ENCODE measurements at places on chromosomes 6 and 20.

GRCh38 chr20:41507851-41508250, 110.3 kb downstream of the CHD6 start:
- DNase-seq = no peak

- no peak for DNase-seq
Observed at GRCh38 chr6:7112741-7113313, 5.1 kb downstream of the RREB1 start.

GRCh38 chr20:62301111-62301668, 1.6 kb upstream of the ADRM1 start:
- no peak for DNase-seq

- DNase-seq = no peak
Observed at GRCh38 chr6:157215717-157216116, 107.6 kb downstream of the TMEM242 start.

- peak; percentile 96 for DNase-seq
Observed at GRCh38 chr6:82842721-82843120, 222.9 kb downstream of the UBE3D start.

GRCh38 chr20:17688965-17689364, 6.9 kb upstream of the RRBP1 start:
- DNase-seq = no peak

GRCh38 chr20:6381887-6382286, 259.1 kb upstream of the FERMT1 start:
- no peak for DNase-seq

- no peak for DNase-seq
Observed at GRCh38 chr6:56047931-56048540, 172.6 kb upstream of the BMP5 start.

GRCh38 chr20:46311039-46311650, 2.8 kb upstream of the CDH22 start:
- DNase-seq = peak; percentile 17

DNA sequence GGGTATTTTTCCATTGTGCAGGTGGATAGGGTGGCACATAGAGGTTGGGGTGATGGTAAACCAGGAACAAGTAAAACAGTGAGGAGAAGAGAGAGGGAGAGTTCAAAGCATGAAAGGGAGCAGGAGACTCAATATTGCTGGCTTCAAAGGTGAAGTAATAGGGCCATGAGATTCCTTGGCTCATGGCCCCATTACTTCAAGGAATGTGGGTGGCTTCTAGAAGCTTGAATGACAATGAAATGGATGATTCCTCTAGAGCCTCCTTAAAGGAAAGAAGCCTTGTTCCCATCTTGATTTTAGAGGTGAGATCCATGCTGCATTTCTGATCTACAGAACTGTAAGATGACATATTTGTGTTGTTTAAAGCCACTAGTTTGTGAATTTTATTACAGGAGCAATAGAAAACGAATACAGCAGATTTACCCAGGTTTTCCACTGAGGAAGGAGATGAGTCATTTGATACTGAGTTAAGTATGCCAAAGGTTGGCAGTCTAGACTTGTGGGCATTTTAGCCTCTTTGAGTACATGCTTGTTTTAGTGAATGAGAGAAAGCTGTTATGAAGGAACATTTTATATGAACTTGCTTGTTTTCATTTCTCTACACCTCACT, 110.4 kb downstream of the PLCB4 start:
- peak; percentile 48 for DNase-seq

DNA sequence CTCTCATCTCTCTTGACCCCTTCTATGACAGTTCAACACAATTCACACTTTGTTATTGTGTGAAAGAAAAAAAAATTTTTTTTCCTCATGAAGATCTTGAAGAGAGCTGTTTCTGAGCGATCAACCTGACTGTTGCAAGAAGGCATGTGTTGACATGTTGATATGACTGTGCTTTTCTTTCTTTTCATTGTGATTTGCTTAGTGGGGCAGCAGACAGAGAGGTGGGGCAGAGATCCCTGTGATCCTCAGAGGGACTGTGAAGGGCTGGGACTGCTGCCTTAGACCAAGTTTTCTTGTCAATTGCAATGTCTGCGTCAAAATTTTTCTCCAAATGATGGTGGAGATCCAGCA, 70.8 kb upstream of the IYD start:
- DNase-seq = no peak

DNA sequence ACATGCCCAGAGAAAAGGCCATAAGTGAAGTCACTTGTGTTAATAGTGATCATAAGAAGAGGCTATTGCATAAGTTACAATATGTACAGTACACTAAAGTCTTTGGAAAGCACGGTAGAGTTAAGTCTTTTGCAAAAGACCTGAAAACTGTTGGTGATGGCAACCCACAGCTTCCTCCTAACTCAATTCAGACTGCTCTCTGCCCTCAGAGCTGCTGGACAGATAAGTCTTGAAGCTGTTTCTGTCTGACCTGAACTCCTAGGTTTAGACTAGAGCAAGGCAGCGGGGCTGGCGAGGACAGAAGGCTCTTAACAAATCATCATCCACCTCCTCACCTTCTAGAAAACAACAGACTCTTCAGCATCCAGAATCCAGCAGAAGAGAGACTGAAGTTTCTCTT, 125.4 kb downstream of the CD24 start:
- no peak for DNase-seq

DNA sequence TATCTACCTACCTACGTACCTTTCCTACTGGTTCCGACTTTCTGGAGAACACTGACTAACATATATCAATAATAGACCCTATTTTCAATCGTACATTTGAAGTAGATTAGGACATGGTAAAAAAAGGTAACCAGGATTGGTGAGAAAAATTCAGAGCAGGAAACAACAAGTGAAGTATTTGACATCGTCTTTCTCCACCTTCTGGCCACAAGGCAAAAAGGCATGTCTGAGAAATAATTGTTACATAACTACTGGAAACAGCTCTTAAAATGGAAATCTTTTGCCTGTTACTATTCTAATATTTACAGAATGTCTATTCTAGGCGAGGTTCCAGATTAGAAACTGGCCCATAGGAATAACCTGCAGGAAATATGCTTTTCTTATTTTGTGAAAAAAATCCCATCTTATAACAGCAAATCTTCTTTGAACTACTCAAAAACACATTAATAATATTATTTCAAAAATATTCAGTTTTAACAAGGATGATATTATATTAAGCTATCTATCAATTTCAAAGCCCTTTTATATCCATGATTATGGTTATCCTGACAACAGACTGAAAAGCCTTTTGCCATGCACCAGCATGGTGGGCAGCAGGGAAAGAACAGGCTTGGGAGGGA, 80.8 kb downstream of the RCAN2 start:
- peak; percentile 2 for DNase-seq

DNA sequence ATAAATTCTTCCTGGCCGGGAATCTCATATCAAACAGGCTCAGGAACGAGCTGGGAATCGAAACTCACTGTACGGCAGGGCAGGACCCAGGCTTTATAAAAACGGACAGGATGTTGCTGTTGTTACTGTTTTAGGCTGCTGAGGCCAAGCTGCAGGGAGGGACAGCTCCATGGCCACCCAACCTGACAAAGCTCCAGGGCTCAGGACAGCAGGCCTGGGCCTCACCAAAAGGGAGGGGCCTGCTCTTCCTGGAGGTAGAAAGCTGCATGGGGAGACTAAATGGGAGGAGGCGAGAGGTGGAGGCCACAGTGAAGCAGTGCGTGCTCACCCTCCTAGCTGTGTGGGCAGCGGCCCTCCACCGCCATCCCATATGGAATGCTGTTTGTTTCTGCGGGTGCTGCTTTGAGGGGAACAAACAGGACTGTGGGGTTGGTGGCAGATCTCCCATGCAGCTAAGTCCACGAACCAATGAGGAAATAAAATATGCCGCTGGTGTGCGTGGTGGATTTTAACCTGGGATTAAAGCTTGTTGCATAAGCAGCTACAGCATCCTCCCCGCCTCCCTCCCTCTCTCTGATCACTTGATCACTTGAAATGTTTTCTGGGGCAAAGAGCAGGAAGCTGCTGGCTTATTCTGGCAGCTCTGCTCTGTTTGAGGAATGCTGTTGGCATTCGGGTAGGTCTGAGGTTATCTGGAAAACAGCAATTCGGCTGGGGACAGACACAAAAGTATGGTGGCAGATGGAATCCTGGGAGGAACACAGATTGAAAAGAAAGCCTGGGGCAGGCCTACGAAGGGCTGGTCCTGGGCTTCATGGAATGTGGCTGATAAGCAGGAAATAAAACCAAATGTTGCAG, 2.4 kb upstream of the ZMYND8 start:
- peak; percentile 95 for DNase-seq

DNA sequence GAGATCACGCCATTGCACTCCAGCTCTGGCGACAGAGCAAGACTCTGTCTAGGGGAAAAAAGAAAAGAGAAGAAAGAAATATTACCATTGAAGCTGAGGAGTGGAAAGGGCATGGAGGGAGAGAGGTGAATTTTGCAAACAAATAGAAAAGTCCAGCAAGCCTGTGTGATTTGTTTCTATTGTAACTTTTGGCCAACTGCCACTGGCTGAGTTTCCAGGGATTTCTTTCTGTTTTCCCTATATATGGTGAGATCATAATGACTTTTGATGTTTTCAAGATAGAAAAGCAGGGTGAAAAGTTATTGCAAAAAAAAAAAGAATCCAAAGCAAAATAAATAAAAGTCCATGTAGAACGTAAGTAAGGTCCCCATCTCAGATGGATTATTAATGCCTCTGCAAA, 184.2 kb upstream of the RALGAPA2 start:
- no peak for DNase-seq

DNA sequence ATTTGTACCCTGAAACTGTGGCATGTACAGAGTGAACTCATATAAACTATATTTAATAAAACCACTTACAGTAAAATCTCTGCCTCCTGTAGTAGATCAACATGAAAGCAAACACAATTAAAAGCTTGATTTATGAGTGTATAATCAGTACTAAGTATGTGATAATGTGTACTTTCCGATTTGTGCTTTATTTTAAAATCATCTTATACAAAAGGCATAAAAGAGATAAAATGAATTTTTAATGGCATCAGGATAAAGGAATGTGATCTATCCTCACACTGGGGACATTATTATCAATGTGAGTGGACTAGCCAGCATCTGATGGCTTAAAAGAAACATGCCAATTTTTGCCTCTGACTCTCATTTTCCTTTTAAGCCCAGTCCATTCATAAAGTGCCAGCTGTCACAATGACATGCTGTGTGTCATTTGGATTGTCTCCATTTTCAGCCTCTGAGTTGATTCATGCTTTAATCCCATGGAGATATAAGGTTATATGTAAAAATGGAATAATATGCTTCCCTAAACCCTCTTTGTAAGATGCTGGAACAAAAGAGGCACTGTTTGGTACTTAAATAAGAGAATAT, 831.6 kb upstream of the EYS start:
- no peak for DNase-seq

DNA sequence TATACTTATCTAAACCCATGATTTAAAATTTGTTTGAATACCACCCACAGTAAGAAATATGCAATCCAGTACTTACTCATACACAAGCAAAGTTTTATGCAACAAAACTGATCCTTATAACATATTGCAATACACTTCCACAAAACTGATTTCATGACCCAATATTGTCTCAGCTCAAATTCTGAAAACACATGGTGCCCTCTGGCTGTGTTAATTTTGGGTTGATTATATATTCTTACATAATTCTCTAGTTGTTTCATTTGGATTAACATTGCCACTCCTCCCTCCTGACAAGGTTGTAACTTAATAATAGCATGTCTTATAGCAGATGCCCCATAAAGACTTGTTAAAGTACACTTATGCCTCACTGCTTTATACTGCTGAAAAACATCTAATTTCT, 73.0 kb upstream of the TULP1 start:
- no peak for DNase-seq

DNA sequence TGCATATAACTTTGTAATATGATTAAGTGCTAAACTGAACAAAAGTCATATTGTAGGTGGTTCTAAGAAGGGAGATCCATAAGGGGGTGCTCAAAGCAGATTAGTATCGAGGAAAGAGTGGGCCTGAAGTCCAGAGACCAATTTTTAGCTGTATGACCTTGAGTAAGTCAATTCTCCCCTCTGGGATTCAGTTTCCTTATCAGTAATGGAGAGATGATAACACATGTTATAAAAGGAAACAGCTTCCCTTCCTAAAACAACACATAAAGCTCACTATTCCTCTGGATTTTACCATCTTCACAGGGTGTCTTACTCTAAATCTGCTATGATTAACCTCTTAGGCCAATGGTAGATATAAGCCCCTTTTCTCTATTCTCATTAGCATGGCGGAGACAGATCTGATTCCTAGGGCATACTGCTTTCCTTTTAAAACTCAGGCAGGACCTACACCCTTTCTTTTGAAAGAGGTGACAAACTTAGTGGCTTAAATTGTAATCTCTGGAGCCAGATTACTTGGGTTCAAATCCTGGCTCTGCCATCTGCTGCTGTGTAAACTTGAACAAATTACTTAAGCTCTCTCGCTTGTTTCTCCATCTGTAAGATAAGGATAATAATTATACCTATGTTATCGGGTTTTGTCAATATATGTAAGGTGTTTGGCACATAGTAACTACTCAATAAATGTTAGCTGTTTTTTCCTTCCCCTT, 39.5 kb downstream of the ACSS2 start:
- no peak for DNase-seq

- DNase-seq = no peak
Observed at GRCh38 chr6:156175433-156175832, 601.7 kb upstream of the ARID1B start.

DNA sequence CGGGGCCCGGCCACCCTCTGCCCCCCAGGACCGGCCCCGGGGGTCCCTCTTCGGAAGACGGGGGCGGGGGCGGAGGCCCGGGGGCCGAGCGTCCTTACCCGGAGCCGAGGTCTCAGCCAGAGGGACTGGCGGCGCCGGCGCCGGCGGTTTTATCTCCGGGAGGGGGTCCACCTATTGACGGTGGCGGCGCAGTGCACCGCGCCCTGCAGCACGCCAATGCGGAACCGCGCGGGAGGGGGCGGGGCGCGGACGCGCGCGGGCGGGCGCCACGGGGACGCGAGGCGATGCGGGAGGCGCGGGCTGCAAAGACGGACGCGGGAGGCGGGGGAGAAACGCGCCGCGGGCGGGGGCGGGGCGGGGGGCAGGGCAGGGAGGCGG, at the start of gene EEF1A2:
EEF1A2 (minus strand) TSS at position 124 of the 378 bp plus-strand sequence. CDS start 1,320 bp downstream, outside the sequence.
- no peak for DNase-seq

GRCh38 chr6:133326584-133326983, 85.4 kb downstream of the EYA4 start:
- peak; percentile 2 for DNase-seq

DNA sequence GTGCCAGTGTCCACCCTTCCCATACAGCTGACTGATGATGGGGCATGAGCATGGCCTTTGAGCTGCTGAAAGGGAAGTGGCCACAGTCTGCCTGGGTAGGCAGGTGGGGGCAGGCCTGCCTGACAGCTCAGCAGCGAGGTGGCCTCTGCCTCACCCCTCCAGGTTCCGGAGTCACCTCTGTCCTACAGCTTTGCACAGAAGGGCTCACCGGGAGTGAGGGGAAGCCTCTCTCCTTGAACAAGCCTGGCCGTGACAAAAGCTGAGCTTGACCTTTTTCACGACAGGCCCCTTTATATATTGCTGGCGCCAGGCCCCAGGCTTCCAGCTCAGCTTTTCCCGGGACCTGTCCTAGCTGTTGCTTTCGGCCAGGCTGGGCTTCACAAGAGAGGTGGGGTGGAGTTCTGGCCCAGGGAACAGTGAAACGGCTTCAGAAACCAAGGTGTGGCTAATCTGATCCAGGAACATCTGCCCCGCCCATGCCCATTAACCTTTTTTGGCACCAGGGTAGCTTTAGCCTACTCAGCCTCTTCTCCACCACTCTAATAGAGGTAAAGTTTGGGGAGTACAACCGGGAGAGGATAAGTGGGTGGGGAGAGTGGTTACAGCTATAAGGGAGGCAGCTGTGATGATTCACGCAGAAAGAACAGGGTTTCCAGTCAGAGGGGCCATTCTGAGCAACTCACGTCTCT, 42.9 kb downstream of the C6orf132 start:
- DNase-seq = peak; percentile 74
